ENCODE measurements at places on chromosomes 1 and 21.

DNA sequence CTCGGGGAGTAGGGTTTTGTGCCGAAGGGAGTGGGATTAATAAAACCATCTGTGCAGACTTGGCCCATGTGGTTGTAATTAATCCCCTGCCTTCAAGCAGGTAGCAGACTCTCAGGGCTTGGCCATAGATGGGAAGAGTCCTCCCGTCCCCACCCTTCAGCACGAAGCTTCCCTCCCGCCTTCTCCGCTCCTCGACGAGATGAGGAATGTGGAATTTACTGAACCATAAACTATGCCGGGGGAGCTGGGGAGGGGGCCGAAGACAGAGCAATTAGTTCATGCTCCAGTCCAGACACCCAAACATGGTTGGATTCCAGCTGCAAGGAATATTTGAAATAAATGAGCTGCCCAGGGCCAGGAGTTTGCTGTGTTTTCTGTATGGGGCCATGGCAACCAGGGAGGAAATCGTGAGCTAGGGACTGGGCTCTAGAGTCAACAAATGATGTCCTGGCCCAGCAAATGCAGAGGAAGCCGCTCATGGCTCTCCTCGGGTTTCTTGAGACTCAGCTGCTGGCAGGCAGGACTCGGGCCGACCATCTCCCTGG is 78.8 kb downstream of the SPSB1 start:
- DNase-seq, result no peak

DNA sequence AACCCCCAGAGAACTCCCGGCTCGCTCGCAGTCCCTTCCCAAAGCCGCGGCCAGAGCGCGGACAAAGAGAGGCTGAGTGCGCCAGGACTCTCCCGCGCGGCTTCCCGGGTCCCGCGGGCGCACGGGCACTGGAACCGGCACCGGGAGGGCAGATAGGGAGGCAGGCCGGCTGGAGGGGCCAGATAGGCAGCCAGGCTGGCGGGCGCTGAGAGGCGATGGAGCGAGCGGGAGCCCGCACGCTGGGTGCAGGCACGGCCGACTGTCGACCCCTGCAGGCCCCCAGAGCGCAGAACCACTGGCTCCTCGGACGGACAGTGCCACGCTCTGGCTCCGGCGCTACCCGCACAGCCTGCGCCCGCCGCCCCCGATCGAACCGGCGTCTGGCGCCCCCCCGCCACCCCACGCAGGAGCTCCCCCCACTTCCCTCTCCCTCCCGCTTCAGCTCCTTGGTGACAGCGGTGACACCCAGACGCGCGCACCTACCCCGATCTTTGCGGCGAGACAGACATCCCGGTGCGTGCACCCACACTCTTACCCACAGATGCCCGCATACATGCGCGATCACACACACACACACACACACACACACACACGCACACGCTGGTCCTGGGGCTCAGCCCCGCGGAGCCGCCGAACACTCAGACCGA is 534 bp downstream of the SLC6A9 start:
- DNase-seq, result peak; percentile 58

DNA sequence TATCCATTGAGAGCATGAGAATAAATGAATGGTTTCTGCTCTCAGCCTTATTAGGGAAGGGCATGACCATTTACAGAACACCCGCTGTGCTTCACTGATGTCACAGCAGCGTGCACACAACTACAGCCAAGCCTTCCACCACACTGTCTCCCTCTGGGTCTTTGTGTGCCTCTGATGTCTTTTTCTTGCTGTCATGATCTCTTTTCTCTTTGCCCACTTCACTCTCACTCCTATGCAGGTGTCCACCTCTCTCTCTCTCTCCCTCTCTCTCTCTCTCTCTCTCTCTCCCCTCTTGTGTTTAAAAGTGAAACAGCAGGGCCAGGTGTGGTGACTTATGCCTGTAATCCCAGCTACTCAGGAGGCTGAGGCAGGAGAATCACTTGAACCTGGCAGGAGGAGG is 232.5 kb upstream of the JUN start:
- DNase-seq, result no peak

DNA sequence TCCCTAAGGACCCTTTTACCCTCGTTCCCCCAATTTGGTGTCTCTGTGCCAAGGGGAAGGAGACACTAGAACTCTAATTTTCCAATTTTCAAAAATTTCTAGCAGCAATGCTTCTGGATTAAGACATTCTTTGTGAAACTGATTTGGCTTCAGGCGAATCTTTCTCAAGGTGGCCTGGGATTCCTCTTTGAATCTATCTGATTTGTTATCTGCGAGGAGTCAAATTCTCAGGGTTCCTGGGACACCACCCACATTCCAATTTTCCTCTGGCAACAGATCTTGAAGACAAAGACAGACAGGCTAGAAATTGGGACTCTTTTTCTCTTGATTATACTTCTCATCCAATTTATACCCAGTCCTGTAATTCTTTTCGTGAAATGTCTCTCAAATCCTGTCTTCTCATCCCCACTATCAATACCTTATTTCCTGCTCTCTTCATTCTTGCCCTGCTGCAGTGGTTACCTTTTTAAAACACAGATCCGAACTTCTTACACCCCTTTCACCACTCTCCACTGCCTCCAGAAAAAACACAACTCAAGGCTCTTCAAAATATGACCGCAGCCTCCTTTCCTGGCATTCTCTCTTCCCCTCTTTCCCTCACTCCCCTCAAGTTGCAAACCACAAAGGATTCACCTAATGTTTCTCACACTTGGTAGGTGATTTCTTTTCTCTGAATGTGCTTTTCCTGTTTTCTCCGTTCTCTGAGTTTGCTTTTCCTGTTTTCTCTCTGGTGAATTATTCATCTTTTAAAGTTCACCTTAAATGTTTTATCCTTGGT is 2.7 kb upstream of the MPZL1 start:
- DNase-seq, result no peak
